ENCODE measurements at places on chromosomes 16 and 17. TPM values are rescaled to one million over a fixed set of nuclear protein-coding genes. Genes with fewer than 3 reads are reported as not detected.

NRN1L gene
- not detected for total RNA-seq

COPZ2 gene
- total RNA-seq: 8.2 TPM

HOXB5 gene
- not detected for total RNA-seq

TLCD2 gene
- 4.5 TPM for total RNA-seq

ABCA8 gene
- total RNA-seq: under 0.01 TPM

KRT40 gene
- not detected for total RNA-seq

SYCE1L gene
- total RNA-seq: 0.38 TPM

NPIPB13 gene
- total RNA-seq: 0.64 TPM

DNA sequence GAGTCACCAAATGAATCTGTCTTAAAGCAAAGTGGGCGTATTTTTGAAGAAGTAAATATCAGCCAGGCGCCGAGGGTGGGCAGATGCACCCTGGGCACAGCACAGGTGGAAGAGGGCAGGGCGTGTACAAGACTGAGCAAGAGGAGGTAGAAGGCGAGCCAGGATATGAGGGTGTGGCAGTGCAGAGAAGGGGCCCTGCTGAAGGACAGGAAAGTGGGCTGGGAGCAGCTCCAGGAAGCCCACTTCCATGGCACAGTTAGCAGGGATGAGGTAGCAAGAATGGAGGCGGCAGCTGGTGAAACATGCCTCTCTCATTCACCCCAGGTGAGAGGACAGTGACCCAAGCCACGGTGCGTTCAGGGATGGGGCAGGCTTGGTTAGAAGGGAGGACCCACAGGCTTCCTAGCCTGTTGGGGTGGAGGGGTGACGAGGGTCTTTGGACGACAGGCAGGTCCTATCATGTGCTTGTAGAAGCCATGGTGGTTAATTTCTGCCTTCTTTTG lies 149.3 kb downstream of the CLEC16A start:
- peak; percentile 23 for DNase-seq

- DNase-seq: peak; percentile 61
These were observed 74.3 kb downstream of the DYNLRB2 start for GRCh38 chr16:80614908-80615671.

GRCh38 chr16:29154676-29155121 lies 169.8 kb downstream of the LAT start:
- DNase-seq: no peak

GRCh38 chr16:72173997-72174396 lies 2.0 kb upstream of the PMFBP1 start:
- DNase-seq: peak; percentile 7

DNA sequence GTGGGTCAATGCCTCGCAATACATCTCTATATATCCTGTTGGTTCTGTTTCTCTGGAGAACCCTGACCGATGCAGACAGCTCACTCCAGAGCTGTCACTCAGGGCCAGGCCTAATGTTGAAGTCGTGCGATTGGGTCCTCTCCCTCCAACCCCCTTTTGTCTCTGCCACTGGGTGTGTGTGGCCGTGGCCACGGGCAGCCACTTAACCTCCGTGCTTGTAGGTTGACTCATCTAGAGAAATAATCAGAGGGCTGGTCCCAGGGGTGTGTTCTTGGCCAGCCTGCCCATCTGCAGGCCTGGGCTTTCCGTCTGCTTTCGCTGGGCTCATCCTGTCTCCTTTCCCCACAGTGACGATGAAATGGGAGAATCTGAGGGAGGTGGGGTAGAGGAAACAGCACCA lies 7.4 kb downstream of the ADAD2 start:
- peak; percentile 54 for DNase-seq

DNA sequence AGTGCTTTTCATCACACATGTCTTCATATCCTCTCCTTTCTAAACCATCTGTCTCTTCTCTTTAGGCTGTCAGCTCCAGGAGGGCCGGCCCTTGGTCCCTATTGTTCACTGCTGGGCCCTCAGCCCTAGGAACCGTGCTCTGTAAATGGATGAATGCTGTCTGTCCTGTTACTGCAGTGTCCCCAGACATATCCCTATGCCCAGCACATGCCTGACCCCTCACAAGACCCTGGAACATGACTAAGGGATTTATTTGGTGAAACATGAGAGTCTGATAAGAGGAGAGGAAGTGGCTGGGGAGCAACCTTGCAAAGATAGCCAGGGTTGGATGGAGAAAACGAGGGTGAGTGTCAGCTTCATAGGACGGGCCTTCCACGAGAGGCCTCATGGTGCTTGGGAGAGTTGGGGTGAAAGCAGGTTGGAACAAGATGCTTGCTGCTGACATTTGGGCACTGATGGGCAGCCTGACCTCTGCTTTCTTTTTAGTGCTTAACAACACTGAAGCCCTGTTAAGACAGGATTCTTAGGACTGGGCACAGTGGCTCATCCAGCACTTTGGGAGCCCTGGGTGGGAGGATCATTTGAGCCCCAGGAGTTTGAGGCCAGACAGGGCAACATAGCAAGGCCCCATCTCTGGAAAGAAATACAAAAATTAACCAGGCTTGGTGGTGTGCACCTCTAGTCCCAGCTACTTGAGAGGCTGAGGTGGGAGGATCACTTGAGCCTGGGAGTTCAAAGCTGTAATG lies 39.0 kb downstream of the ABCC1 start:
- DNase-seq: no peak

- DNase-seq: peak; percentile 98
These were observed 156.4 kb downstream of the CMIP start for GRCh38 chr16:81601008-81601428.

DNA sequence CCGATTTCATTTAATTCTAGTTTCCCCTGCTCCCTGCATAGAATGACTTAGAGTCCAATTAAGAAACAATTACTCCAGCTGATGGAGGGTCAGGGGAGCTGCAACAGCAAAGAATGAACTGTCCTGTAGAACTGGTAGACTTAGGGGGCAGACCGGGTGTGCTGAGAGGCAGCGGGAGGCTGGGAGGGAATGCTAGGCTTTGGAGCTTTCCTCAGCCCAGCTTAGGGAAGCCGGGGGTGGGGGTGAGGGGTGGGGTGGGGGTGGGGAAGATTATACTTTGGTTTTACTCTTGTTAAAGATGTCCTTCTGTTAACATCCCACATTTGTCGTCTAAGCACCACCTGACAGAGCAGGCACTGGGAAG lies 458.6 kb upstream of the ASIC2 start:
- DNase-seq: no peak

- DNase-seq: peak; percentile 7
These were observed 708 bp downstream of the DHX33 start for GRCh38 chr17:5468075-5468473.

DNA sequence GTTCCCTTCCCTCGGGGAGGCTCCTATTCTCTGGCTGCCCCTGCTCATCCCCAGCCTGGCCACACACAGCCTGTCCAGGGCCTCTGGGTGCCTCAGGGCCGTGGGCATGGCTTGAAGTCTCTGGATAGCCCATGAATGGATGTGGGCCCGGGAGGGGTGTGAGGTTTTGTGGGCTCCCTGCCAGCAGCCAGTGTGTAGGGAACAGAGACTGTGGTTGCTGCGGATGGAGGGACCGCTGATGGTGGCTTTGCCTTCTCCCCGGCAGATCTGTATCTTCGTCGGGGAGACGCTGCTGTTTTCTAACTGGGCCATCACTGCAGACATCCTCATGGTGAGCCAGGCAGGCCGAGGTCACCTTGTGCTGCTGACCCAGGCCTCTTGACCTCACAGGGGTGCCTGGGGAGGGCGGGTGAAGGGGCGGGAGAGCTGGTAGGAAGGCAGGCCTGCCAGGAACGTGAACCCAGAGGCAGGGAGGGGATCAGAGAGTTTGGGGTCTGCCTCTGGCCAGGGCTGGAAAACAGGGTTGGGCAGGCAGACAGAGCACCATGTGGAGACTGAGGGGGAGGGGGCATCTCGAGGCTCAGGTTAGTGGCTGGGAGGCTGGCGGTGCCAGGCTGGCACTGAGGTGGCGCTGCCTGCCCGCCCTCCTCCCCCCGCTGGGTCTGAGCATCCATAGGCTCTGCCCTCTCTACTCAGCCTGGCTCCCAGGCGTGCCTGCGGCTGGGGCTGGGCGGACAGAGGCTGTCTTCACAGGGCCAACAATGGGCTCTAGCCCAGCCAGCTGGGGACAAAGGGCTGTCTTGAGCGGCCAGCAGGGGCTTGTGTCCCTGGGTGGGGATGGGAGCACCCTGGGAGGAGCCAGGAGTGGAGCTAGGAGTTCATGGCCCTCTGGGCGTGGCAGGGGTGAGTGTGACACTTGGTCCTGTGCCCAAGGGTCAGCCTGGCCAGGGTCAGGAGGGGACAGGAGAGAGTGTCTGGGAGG lies 21.4 kb downstream of the MYBBP1A start:
- no peak for DNase-seq

GRCh38 chr16:2964475-2965336 lies 631 bp downstream of the KREMEN2 start:
- DNase-seq: peak; percentile 39

DNA sequence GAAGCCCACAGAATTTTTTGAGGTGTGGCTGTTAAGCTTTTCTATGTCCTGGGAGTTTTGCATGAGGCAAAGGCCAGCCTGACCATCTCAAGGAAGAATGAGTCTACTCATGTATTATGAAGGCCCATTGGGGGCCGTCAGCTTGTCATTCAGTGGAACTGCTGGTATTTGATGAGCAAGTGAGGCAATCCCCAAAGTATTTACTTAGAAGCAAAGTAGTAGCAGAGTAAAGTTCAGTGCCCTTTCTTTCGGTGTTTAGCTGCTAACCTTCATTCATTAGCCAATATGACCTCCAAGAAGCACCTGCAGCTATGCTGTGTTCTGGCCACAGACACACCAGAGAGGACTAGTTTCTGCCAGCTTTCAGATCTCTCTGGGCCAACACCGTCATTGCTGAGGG lies 80.2 kb downstream of the RPA1 start:
- no peak for DNase-seq

DNA sequence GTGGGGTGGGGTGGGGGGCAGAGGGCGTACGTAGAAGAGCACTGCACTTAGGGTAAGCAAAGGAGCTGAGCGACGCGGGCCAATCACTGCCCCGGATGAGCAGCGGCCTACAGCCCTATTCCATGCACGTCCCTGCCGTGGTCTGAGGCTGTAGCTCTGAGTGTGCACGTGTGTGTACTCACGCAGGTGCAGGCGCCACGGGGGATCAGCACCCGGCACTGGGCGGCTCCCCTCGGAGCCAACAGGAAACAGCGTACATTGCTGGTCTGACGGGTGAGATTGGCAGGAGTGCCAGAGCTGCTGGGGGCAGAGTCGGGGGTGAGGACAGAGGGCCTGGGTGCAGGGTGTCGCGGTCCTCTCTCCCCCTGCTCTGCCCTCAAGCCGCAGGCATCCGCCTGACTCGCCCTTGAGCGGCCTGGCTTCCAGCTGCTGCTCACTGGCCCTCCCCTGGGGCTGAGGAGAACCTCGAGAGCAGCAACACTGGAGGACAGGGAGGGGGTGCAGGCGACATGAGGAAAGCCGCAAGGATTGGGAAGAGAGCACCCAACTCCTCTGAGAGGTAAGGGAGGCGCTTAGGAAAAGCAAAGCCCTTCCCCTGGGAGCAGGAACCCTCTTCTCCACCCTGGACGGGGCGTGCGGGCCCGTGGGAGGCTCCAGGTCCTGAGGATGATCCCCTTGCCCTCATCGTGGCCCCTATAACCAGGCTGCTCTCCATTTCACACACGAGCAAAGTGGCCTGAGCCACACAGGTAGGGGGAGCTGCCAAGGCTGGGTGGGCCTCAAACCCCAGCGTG lies 57.8 kb downstream of the ENGASE start:
- no peak for DNase-seq

DNA sequence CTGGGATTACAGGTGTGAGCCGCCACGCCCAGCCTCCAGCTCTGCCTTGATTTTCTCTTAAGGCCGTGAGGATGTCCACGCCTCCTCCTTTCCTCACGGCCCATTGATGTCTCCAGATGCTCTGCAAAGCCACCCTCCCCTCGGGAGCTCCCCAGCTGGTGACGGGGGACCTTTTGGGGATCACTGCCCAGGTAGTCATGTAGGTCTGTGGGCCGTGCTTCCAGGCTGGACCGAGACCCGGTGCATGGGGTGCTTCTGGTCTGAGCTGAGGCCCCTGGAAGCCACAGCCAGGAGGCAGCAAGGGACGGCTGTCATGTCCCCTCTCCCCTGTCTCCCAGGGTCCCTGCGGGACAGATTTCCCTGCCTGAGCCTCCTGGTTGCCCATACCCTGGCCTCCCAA lies 277.8 kb downstream of the SEC14L1 start:
- DNase-seq: no peak

DNA sequence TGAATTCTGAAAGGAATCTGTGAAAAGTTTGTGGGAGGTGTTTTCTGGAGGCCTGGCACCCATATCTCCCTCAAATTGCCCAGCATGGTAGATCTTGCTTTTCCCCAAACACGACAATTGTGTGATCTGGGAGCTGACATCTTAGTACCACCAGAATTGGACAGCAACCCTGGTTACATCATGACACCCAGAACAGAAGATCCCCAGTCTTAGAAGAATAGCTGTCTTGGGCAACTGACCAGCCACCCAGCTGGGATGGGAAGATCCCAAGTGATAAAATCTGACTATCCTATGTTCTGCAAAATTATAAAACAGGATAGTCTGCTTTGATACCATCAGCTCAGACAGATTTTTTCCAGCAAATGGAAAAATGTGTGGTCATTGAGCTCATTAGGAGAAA lies 235.3 kb downstream of the CDH13 start:
- DNase-seq: no peak

GRCh38 chr17:76593959-76594358 lies 8.3 kb upstream of the ST6GALNAC2 start:
- DNase-seq: no peak

- no peak for DNase-seq
These were observed 670.9 kb upstream of the EEF2KMT start for GRCh38 chr16:5768445-5768844.

DNA sequence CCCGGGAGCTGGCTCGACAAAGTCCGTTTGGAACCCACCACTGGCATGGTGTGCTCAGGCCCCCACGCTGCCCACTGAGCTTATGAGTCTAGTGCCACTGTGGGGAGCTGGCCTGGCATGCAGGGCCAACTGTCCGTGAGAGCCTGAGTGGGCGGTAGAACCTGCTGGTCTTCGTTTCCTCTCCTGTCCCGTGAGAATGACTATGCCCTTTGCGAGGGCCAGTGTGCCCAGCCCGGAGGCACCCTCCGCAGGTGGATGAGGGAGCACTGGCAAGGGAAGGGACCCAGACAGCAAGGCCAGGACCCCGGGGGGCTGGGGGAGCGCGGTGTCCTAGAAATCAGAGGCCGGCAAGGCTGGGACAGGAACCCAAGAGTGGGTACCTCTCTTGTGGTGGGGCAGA lies 3.2 kb downstream of the BAIAP3 start:
- DNase-seq: no peak

DNA sequence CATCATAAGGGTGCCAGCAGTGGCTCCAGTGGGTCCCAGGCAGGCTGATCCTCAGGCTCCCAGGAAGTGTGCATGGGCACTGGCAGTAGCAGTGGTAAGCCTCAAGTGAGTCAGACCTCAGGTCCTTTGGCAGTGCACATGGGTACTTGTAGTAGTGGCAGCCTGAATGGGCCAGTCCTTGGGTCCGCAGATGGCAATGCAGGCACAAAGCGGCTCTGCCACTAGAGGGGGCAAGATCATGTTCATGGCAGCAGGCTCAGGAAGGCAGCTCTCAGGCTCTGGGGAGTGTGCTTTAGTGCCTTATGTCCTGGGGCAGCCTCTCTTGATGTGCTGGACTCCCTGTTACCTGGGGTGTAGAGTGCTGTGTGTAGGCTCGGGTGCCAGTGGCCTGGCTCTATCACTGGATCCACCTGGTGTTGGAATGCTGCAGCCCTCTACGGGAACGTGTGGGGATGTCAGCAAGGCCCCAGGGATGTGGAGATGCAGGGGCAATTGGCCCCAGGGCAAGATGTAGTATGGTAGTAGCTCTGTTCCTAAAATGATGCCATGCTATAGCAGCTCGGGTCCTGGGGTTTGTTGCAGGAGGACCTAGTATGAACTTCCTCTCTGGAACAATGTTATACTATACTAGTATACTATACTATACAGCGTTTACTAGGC lies 11.0 kb downstream of the ACSM3 start:
- peak; percentile 82 for DNase-seq
